ENCODE measurements at places on chromosomes 4 and X.

DNA sequence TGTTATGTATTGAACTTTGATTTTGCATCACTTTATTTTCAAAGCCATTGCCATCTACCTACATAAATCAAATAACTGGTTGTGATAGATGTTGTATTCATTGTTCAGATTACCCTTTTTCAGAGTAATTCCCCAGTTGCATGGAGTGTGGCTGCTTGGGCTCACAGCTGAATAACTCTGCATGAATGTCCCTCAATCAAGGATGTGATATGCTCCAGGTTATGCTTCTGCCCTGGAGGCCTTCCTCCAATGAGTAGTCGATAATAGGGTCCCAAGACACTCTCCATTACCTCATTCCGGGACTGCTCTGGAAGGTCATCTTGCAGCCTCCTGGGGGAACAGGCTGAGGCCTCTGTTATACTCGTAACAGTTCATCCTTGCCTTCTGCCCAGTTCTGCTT is 251.8 kb downstream of the ADGRL3 start:
- no peak for DNase-seq

DNA sequence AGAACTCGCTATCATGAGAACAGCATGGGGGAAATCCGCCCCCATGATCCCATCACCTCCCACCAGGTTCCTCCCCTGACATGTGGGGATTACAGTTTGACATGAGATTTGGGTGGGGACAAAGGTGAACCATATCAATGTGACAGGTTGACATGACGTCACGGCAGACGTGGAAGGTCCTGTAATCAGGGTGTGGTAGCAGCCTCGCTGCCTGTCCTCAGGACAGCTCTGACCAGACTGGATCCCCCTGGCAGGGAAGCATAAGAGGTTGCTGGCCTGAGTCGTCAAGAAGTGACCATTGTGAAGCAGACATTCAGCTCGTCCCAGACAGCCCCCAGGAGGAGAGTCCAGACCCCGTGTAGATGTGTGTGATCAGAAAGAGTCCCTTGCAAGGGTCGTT is 104.6 kb downstream of the TNIP2 start:
- DNase-seq = no peak

- no peak for DNase-seq
These were observed 6.3 kb downstream of the TMEM31 start for GRCh38 chrX:103716962-103717361.

DNA sequence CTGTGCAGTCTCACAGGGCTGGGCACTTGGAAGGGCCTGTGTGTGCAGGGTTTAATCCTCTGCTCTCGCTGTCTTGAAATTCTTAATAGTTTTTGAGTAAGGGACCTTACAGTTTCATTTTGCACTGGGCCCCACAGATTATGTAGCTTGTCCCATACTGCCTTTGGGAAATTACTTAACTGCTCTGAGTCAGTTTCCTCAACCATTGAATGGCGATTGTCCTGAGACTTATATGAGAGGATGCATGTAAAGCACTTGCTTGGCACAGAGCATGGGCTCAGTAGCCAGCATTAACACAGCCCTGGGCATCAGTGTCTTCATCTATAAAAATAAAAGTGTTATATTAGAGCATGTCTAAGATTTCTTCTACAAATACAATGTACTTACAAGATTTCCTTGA is 55.8 kb downstream of the CLCN5 start:
- no peak for DNase-seq

DNA sequence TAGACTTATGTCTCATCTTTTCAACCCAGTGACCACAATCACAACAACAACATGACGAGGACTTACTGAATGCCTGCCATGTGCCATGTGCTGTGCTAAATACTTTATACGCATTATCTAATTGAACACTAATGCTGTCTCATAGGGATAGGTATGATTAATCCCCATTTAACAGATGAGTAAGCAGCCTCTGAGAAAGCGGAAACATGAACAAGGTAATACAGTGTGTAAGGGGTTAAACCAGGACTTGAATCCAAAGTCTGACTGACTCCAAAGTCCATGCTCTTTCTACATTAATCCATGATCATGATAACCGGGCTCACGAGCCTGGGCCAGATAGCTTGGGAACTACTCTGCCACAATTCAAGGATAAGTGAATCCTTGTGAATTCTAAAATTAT is 105.3 kb upstream of the MBNL3 start:
- no peak for DNase-seq

GRCh38 chrX:13932416-13932815 is 97.3 kb downstream of the GEMIN8 start:
- no peak for DNase-seq
